ENCODE measurements at places on chromosomes 16 and 17.

DNA sequence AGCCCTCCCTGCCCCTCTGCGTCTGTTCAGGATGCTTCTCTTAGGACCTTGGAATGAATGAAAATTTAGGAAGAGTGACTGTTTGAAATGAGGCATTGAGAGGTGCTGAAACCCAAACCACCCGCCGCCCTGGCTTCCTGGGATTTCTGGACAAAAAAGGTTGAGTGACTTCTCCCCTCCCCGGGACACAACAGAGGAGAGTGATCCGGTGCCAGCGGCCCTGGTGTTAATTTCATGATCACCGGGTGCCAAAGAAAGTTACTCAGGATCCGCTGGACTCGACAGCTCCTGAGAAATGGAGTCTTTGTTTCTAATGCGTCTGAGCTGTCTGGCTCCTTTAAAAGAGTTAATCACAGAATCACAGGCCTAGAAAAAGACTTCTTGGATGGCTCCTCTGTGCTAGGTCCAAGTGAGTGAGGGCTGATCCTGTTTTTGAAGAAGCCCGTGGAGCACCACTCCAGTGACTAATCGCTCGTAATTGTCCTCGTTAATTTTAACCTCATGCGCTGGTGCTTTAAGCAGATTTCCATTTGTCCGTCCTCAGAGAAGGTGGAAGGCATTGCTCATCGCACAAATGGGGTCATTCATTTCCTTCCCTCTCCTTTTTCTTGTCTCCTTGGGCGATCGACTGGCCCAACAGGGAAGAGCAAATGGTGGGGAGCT is 144.4 kb upstream of the ZFHX3 start:
- peak; percentile 72 for DNase-seq

DNA sequence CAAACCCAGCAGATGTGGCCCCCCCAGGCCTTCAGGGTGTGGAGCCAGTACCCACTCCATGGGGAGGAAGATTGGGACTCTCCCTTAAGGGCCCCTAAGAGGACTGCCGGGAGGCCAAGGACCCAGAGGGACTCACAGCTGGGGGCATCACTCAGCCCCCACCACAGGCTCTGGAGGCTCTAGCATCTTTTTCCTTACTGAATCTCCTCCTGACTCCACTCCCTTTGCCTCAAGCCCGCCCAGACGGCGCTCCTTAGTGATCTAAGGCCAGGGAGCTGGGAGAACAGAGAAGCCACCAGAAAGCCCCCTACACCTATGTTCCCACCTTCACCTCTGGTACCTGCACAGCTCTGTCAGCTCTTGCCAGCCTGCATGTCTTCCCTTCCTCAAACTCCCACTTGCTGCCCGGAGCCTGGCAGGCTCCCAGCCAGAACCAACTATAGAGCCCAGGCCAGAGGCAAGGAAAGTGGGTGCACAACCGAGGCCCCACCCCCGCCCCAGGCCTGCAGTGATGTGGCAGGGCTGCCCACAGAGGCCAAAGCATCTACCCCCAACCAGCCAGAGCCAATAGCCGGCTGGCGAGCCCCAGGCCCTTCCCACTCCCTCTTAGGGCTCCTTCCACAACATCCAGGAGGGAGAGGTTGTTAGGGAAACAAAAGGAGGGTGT is 22.3 kb upstream of the MPO start:
- no peak for DNase-seq

DNA sequence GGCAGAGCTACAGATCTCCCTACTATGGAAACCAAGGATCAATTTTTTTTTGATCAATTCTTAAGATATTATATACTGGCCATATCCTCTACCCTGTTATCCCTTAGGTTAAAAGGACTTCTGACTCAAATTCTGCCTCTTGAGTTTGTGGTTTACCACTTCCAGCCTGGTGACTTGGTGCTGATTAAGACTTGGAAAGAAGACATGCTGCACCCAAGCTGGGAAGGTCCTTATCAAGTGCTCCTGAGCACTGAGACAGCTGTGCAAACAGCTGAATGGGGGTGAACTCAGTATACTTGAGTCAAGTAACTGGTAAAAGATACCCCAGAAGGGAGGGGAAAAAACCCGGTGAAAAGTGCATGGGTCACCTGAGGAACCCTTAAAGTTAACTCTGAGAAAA is 20.5 kb upstream of the SPACA3 start:
- DNase-seq: peak; percentile 74

GRCh38 chr17:45976755-45977505 is 22.1 kb upstream of the STH start:
- peak; percentile 34 for DNase-seq

- no peak for DNase-seq
These were observed 26.7 kb downstream of the CCL4 start for GRCh38 chr17:36130346-36130745.

DNA sequence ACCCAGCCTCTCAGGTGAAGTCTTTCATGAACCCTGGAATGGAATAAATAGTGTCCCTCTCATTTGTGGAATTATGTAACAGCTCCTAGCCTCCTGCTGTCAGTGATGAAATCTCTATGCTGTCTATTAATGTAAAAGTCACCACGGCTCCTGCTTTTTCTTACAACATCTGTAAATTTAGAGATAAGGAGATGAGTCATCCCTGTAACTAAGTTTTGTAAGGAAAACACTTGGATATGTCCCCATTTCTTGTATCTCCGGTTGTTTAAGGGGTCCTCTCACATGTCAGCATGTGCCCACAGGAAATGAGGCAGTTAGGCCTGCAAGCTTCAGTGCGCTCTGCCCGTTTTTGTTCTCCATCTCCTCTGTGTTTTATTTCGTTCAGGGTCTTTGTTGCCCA is 2.8 kb upstream of the NAT9 start:
- DNase-seq: peak; percentile 24

- no peak for DNase-seq
These were observed 4.7 kb downstream of the IL17C start for GRCh38 chr16:88642881-88643643.

- DNase-seq: no peak
These were observed 39.1 kb downstream of the CDRT15 start for GRCh38 chr17:14197586-14197985.

- no peak for DNase-seq
These were observed 11.6 kb upstream of the ICAM2 start for GRCh38 chr17:64032081-64032480.

- DNase-seq: no peak
These were observed 13.0 kb upstream of the GSE1 start for GRCh38 chr16:85600078-85600477.

- DNase-seq: no peak
These were observed 3.4 kb downstream of the MNT start for GRCh38 chr17:2397247-2398171.

- DNase-seq: peak; percentile 72
These were observed 6.6 kb upstream of the BMERB1 start for GRCh38 chr16:15427648-15428239.

GRCh38 chr17:47823519-47823918 is 1.9 kb upstream of the OSBPL7 start:
- no peak for DNase-seq

DNA sequence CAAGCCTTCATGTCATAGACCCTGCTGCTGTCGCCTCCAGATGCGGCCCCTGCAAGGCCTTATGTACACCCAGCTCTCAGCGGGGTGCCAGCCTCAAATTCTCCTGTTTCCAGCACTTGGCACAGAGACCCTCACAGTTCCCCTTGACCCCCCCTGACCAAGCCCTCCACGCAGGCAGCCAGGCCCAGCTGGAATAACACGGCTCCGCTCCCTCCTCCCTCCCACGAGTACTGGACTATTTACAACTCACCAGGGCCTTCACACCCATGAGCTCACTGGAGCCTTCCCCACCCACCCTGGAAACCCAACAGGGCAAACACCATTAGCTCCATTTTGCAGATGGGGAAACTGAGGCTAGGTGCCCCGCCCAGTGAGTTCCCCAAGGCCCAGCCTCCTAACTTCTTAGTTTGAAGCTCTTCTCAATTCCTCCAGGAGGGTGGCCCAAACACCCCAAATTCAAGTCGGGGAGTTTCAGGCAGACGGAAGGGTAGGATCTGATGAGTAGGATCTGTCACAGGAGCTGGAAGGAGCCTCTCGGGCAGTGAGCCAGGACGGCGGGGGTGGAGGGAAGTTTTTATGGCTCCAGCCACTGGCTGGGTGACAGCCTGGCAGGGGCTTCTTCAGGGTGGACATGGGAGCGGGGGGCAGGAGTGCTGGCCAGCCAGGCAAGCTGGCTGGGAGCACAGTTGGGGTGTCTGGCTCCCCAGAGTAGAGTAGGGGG is 17.5 kb upstream of the DLX4 start:
- no peak for DNase-seq

GRCh38 chr16:89139907-89140361 is 31.6 kb upstream of the CDH15 start:
- no peak for DNase-seq

DNA sequence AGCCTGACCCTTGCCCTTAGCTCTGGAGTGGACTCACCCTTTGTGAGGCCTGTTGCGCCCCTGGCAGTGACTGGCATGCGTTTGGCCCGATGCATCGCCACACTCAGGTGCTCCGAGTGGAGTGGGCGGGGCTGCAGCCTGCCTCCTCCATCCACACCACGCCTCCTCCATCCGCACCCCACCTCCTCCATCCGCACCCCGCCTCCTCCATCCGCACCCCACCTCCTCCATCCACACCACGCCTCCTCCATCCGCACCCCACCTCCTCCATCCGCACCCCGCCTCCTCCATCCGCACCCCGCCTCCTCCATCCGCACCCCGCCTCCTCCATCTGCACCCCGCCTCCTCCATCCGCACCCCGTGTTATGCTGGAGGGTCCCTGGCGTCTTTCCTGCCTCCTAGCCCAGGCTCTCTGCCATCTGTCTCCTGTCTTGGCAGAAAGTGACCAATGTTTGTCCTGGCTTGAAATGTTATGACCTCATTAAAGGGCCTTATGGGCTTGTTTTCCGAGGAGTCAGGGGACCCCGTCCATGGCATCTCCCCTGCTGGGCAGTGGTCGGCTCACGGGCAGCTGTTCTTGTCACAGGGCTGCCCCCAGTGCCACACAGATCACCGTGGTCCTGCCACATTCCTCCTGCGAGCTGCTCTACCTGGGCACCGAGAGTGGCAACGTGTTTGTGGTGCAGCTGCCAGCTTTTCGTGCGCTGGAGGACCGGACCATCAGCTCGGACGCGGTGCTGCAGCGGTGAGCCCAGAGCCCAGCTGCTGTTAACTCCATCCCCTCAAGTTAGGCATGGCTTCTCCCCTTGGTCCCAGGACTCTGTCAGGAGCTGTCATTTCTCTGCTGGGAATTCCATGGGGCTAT is 28.7 kb upstream of the MYO15B start:
- no peak for DNase-seq

- DNase-seq: peak; percentile 97
These were observed 14.7 kb upstream of the XYLT2 start for GRCh38 chr17:50331085-50331791.

DNA sequence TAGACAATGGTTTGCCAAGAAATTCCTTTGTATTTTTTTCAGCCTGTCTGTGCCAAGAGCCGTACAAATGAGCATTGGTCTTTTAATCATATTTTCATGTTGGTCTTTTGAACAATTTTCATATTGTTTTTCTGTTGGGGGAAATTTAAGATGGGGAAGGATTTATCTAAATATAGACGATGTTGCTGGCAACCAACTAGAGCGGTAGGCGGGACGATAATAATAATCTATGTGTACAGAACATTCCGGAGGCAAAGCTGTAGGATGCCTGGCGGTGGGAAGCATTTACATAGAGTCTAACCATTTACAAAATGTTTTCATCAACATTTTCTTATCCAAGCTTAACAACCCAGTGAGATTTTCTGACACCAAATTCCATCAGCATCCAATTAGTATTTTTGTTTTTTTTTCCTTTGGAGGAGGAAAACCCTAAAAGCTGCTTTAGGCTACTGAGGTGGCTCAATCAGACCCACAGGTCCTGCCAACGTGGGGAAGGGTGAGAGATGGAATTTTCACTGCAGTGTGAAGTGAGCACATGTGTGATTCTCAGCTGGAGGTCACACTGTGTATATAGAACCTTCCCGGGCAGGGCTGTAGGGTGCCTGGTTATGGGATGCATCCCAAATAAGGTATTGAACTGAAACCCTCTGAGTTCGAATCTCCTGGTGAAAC is 11.7 kb upstream of the SEC14L1 start:
- no peak for DNase-seq

GRCh38 chr17:40317345-40317873 is 8.4 kb downstream of the RARA start:
- peak; percentile 49 for DNase-seq

GRCh38 chr16:88063211-88063773 is 112.1 kb downstream of the BANP start:
- peak; percentile 82 for DNase-seq

GRCh38 chr17:44176257-44176656 is 5.8 kb downstream of the ASB16 start:
- no peak for DNase-seq

GRCh38 chr16:13554643-13555042 is 365.3 kb upstream of the ERCC4 start:
- no peak for DNase-seq

DNA sequence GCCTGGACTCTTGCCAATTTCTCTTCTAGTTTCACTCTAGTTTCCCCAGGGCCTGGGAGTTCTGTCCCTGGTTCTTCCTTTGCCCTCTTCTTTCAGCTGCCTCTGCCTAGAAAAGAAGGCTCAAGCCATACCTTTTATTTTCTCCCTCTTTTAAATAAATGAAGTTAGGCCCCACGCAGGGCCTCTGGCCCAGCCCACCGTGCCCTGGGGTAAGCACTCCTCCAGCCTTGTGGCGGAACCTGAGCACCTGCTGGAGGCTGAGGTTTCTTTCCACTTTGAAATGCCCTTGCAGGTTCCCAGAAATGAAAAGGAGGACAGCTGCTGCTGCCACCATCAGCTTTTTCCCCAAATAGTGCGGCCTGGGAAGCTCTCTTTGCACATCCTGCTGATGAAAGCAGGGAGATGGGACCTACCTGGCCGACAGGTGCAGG is 139.4 kb downstream of the CCDC182 start:
- DNase-seq: peak; percentile 28

- no peak for DNase-seq
These were observed 241.0 kb downstream of the XYLT1 start for GRCh38 chr16:17229766-17230165.

GRCh38 chr17:58323366-58324055 is 5.1 kb downstream of the TSPOAP1 start:
- DNase-seq: no peak

GRCh38 chr17:13561606-13562270 is 40.0 kb downstream of the HS3ST3A1 start:
- peak; percentile 98 for DNase-seq

DNA sequence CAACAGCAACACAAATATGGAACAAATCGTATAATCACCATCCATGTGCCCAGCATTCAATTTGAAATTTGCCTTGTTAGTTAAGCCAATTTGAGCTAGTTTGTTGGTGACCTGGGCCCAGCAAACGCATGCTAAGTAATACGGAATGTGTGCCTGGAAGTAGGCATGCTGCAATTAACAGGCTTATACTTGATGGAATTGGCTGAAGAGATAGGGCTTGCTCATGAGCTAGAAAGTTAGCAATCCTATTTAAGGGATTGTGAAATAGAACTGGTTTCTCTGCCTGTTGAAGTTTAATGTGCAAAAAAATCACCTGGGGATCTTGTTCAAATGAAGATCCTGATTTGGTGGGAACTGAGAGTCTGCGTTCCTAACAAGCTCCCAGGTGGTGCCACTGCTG is 8.5 kb upstream of the LPO start:
- no peak for DNase-seq
